ENCODE measurements at places on chromosomes 7 and 10.

- no peak for DNase-seq
Measured at GRCh38 chr7:83347945-83348444, 185.3 kb upstream of the PCLO start.

DNA sequence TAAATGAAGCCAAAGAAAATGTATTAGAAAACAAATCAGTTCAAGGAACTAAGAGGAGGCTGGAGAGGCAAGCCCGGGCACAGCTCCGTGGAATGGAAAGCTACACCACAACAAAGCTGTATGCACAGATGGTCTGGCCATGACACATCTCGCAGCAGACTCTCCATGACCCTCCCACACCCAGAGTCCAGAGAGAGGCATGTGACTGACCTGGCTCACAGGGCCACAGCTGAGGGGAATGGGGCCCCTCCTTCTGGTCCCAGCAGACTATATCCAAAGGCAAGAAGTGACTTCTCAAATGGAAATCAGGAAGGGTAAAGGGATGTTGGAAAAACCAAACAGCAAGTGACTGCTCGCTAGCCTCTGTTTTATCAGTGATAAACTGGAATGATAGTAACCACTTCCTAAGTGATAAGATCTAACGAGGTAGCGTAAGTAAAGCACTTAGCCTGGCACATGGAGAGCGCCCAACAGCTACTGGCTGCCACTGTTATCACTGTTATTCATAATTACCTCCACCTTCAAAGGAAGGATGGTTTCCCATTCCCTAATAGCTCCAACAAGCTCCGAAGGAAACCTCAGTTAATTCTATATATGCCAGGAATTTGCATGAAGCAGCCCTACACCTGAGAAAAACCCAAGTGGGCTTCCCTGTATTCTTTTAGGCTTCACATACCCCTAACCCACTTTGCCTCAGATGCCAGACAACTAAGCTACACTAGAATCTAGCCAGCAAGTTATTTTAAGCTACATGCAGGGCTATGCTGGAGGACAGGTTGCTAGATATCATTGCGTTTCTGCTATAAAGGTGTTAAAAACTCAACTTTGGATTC lies 8.4 kb downstream of the OSBPL3 start:
- DNase-seq: no peak

DNA sequence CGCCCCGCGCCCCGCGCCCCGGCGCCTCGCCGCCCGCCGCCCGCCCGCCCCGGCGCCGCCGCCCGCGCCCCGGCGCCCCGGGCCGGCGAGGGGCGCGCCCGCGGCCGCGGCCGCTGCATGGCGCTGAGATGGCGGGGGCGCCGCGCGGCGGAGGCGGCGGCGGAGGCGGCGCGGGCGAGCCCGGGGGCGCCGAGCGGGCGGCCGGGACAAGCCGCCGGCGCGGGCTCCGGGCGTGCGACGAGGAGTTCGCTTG lies 174 bp downstream of the ADCY1 start:
- no peak for DNase-seq

GRCh38 chr7:20347680-20348079 lies 17.0 kb downstream of the ITGB8 start:
- no peak for DNase-seq

DNA sequence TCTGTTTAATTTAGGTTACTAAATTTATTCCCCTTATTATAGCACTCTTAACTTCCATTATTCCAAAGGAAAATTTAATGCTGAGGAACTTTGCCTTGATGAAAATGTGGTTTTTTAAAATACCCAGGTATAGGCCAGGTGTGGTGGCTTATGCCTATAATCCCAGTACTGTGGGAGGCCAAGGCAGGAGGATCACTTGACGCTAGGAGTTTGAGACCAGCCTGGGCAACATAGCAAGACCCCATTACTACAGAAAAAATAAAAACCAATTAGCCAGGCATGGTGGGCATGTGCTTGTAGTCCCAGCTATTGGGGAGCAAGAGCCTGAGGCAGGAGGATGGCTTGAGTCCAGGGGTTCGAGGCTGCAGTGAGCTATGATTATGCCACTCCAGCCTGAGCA lies 32.4 kb downstream of the TMEM243 start:
- no peak for DNase-seq

DNA sequence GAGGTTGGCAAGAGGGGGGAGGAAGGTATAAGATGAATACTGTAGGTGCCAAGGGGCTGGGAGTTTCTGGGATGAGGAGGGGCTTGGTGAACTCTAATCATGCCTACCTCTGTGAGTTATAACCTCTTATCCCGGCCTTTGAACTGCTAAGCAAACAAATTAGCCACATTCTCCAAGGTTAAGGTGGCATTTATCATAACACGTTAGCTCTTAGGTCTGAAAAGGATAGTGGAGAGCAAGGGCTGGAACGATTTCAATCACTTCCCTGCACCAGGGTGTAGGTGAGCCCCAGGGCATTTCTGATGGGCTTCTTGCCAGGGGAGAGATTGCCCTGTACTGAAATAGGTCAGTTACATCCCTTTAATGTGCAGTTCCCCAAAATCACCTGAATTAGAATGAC lies 28.6 kb upstream of the DMBT1 start:
- DNase-seq: no peak

- no peak for DNase-seq
Measured at GRCh38 chr7:127988751-127989150, 42.5 kb downstream of the LRRC4 start.

GRCh38 chr10:68043030-68043429 lies 32.1 kb downstream of the HERC4 start:
- DNase-seq: no peak

- DNase-seq: no peak
Measured at GRCh38 chr7:157021071-157021870, 10.8 kb upstream of the MNX1 start.

DNA sequence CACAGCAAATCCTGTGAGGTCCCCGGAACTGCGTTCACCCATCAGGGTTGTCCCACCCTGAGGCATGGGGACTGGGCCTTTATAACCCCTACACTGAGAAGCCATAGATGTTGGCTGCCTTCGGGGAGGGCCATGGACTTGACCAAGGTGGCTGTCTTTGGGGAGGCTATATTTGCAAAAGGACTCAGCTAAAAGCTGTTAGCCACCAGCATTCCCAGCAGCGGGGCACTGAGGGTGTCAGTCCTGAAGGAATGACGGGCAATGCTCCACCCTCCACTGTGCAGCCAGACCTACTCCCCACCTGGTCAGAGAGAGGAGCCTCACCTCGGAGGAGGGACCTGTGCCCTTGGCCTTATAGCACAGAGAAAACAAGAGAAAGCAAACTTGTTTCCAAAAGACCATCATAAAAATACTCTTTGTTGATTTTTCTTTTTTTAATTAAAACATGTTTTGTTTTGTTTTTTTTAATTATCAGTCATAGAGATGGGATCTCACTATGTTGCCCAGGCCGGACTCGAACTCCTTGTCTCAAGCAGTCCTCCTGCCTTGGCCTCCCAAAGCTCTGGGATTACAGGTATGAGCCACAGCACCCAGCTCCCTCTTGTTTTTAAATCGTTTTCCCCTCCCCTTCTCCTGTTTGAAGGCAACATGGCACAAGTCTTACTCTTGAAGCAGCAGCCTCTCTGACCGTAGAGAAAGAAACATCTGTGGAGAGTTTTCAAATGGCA lies 26.7 kb upstream of the CUX1 start:
- no peak for DNase-seq

- DNase-seq: no peak
Measured at GRCh38 chr10:80110986-80111385, 21.5 kb upstream of the PLAC9 start.

DNA sequence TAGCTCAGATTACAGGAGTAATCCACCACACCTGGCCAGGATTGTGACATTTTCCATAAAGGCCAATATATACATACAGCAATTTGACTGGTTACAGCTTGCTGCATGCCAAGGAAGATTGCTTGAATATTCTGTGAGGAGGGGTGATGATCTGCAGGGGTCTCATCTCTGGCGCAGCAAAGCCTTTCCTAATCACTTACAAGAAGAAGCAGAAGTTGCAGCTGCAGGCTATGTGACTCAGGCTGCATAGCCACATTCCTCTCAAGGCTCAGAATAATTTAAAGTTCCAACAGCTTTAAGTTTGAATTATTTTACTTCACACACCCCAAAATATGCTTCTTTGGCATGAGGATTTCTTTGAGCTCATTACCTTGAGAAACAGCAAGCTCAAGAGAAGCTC lies 11.4 kb upstream of the RASGEF1A start:
- no peak for DNase-seq

- DNase-seq: no peak
Measured at GRCh38 chr7:8615019-8615418, 181.6 kb downstream of the NXPH1 start.

GRCh38 chr10:63603709-63604445 lies 82.7 kb downstream of the REEP3 start:
- no peak for DNase-seq

- no peak for DNase-seq
Measured at GRCh38 chr10:113970641-113971040, 73.0 kb upstream of the ADRB1 start.

GRCh38 chr7:24734306-24734705 lies 23.0 kb downstream of the GSDME start:
- no peak for DNase-seq

DNA sequence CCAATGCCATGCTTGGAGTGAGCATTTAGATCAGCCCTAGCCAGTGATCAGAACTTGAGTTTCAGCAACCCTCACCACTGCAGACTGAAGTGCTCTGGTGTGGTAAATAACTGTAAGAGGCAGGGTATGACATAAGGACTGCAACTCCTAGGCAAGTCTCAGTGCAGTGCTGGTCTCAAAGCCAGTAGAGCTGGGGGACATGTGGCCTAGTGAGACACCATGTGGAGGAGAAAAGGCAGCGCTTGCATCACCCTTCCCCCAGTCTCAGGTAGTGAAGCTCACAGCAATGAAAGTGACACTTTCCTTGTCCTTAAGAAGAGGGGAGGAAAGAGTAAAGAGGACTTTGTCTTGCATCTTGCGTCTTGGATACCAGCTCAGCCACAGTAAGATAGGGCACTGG lies 386.8 kb upstream of the POT1 start:
- no peak for DNase-seq

Data from right lobe of liver (tissue), 6 donors.